ENCODE measurements at places on chromosomes 1 and 21.

DNA sequence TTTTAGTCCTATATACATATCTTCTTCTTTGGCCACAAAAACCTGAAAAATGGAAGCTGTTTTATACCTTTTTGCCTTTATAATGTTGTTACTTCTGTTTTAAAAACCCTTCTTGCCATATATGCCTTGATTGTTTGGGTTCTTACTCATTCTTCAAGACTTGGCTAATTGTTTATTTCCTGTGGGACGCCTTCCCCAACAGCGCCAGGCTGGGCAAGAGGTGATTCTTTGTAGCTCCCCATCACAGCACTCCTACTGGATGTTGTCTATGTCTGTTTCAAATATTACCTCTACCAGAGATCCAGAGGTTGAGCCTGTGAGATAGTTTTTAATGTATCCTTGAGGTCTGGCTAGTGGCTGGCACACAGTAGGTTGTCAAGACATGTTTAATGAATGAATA, 73.2 kb upstream of the CYP2J2 start:
- no peak for DNase-seq

DNA sequence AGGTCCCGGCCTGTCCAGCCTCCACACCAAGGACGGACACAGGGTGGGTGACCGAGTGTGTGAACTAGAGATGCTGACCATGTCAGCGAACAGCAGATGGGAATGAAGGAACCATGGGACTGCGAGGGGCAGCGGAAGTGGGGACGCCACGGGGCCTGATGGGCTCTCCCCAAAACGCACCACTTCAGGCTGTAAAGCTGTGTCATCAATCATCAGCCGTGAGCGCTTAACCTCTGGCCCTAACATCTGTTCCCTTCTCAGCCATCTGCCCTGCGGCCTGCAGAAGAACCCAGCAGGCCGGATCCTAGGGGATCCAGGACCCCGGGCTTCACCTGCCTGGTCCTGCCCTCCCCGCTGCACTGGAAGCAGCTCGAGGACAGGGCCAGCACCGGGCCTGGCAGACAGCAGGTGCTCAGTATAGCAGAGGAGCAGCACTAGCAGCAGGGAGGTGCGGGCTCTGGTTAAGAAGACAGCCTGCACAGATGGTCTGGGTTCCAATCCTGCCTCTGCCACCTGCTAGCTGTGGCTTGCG, 58.7 kb downstream of the DMRTB1 start:
- no peak for DNase-seq

- DNase-seq = no peak
Measured at GRCh38 chr1:67761091-67761490, 72.2 kb downstream of the GNG12 start.

GRCh38 chr1:234776876-234777855, 167.2 kb upstream of the IRF2BP2 start:
- no peak for DNase-seq

DNA sequence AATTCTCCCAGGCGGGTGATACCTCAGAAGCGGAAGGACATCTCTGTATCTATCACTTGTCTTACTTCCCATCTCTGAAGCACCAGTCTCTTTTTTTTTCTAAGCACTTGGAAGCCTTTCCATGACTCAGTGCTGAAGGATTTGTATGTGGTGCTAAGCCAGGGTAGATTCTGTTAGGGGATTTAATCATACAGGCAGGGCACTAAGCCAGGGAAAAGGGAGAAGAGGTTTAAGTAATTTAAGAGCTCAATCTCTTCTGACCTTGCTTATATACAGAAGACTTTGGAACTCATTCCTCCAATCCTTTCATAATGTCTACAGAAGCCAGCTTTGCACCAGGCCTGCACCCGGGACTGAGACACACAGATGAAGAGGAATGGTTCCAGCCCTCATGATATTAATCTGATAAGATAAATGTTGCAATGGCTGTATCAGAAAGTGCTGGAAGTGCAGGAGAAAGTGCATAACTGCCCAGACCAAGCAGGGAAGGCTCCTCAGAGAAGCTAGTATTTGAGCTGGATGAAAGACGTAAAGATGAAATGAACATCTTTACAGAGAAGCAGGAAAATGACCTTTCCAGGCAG, 11.0 kb downstream of the FAM163A start:
- no peak for DNase-seq

- DNase-seq = no peak
Measured at GRCh38 chr1:37161171-37161570, 126.9 kb upstream of the GRIK3 start.

GRCh38 chr1:209504571-209504970, 78.9 kb upstream of the CAMK1G start:
- DNase-seq = no peak

DNA sequence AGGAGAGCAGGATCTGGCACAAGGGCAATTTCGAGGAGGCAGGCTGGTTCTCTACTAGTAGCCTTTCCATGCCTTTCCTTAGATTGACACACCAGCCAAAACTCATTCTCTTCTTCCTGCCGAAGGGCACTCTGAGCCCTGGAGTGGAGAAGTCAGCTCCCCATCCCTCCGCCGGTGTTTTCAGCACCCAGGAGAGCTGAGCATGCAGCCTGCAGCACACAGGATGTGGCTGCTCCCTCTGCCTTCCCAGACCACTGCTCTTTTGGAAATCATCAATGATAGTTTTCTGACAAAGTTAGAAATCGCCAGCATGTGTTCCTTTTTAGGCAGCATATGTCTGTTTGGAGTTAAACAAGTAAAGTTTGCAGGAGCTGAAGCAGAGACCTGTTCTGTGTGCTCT, 11.7 kb downstream of the RNU5D-1 start:
- DNase-seq = no peak

DNA sequence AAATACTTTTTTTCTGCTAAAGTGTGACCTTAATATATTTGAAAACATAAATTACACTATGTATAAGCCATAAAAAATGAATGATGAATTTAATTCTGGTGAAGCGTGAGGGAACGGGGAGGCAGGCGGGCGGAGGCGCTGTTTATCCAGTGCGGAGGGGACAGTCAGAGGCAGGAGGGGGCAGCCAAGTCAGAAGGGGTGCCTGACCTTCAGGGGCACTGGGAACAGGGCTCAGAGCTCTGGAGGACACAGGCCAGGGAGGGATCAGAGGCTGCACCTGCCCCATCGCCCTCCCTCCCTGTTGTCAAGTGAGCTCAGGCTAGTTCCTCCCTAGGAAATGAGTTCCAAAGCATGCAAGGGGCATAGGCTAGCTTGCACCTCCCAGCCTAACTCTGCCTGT, 82.0 kb upstream of the CASZ1 start:
- no peak for DNase-seq

DNA sequence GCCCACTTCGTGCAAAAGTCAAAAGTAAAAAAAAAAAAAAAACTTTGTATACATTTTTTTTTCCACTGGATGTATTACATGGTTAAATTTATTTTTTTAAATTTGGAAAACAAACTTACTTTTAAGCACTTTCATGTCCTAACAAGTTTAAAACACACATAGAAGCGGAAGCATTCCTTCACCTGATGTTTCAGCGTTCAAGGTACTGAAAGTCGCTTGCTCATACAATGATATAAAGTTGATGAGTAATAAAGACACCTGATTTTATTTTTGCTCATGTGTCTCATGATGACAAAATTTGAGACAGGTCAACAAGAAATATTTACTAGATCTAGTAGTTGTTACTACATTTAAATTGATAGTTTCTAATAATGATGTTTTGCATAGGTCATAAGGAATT, 35.5 kb downstream of the ADAMTS1 start:
- no peak for DNase-seq

GRCh38 chr1:34366875-34367624, 190.3 kb downstream of the C1orf94 start:
- DNase-seq = no peak

- DNase-seq = no peak
Measured at GRCh38 chr1:153426809-153427208, 10.5 kb downstream of the S100A7A start.

DNA sequence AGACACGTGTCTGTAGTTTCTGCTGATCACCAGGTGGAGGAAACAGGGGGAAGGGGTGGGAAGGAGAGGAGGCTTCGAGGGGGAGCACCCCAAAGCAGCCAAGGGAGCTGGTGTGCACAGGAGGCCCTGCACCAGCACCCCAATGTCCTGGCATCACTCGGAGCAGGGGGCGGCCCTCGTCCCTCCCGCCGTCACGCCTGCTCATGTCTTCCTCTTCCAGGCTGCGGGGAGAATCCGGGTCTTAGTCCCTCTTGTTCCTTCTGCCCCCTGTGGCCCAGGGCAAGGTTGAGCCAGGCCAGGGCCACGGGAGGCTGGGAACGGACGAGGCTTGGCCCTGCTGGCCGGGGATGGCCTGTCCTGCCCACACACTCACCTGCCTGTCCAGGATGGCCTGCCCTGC, 21.4 kb upstream of the ARHGEF16 start:
- no peak for DNase-seq

DNA sequence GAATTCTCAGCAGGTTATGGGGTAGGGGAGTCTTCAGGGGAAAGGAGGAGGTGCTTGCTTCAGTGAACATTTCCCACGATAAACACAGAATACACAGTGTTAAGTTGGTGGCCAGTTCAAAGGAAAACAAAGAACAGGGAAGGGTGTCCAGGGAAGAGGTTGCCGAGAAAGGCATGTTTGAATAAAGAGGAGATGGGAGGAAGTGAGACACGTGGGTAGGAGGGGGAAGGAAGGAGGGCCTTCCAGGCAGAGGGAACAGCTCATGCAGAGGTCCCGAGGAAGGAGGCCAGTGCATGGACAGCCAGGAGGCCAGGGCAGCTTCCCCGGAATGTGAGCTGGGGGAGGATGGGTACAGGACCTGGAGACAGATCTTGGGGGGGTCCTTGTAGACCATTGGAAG, 130.3 kb upstream of the TMEM51 start:
- no peak for DNase-seq

DNA sequence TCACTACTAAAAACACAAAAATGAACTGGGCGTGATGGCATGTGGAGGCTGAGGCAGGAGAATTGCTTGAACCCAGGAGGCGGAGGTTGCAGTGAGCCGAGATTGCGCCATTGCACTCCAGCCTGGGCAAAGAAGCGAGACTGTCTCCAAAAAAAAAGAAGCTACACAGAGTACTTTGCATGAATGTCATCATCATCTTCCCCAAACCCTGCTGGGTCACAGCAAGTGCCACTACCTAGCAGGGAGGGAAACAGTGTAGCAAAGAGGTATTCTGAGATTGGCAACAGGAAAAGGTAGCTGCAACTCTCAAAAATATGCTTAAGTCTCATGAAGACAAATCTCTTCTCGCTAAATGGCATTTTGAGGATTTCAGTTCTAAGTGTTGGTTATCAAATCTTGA, 12.8 kb downstream of the NDC1 start:
- no peak for DNase-seq

DNA sequence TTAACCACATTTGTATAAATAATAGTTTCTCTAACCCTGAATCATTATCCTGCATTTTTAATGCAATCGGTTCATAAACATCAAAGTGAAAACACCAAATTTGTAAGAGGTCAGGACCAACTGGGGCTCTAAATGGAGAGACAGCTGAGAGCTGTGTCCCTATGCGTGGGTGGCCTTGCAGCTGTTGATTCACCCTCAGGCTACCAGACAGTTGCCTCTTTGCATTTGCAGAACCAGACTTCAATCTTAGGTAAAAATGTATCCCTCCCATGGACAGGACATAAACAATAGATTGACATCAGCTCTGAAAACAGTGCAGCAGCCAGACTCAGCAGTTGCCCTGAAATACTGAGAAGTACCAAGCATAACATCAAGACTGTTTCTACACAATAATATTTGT, 8.8 kb upstream of the TGFB2 start:
- no peak for DNase-seq

DNA sequence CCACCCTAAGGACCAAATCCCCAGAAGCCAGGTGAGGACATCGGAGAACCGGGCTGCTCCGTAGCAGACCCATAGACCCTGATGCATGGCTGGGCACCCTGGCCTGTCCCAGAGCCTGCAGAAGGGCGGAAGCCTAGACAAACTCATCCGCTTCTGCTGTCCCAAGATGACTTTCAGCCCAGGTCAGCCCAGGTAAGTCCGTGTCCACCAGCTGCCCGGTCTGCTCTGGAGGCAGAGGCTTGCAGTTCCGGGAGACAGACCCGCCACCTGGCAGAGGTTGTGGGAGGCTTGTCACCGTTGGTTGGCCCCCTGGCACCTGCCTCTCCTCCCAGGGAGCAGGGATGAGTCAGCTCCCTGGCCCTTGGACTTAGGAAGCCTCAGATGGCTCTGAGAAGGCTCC, 22.8 kb upstream of the POFUT2 start:
- no peak for DNase-seq

- no peak for DNase-seq
Measured at GRCh38 chr1:5705751-5706150, 286.5 kb downstream of the NPHP4 start.

DNA sequence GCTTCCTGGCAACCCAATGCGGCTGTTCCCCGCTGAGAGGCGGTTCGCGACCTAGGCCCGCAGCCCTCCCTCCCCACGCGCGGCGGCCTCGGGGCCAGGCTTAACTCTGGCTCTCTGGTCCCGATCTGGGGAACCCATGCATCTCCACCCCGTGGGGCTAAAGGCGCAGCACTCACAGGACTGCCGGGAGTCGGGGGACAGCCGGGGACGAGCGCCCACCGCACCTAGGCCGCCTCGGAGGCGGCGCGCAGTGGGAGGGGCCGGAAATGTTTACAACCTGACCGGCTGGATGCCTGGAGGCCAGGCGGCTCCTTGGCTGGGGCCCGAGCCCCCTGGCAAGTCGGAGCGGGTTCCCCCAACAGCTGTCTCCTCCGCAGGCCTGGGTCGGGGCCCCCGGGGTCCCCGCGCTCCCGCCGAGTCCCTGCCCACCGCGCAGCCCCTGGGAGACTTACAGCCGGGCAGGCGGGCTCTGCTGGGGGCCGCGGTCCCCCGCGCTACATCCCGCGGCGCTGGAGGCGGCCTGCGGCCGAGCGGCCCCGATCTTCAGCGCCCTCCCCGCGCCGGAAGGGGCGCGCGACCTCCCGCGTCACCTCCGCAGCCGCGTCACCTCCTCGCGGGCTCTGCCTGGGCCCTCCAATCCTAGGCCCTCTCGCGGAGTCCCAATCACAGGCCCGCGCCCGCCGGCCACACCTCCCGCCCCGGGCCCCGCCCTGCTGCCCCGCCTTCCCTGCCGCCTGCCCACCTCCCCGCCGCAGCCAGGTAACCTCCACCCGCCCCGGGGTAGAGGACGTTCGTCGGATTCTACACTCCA, at the start of gene ADIPOR1:
ADIPOR1 (minus strand) TSS at position 580 of the 811 bp plus-strand sequence. CDS start 7,242 bp downstream, outside the sequence.
- peak; percentile 53 for DNase-seq

GRCh38 chr1:177945943-177946650, 23.8 kb downstream of the SEC16B start:
- DNase-seq = no peak

GRCh38 chr1:245434280-245434679, 279.5 kb downstream of the KIF26B start:
- DNase-seq = no peak

DNA sequence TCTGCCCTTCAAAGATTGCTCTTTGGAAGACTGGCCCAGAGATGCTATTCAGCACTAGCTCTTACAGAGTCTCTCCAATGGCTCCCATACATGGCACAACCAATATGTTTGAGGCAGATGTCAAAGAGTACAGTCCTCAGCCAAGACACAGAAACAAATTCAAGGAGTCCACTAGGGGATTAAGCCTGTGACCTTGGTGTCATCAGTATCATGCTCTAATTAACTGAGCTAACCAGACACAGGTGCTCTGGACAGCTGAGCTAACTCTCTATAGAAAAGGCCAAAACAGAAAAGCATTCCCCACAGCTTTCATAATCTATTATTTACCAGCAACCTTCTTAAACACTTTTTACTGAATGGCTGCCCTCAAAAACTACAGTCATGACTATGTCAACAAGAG, 666.0 kb upstream of the PLXNA2 start:
- DNase-seq = no peak
